T-helper 2 cell treated with Interferon-gamma antibody and Interleukin-4, amounts not matched to agents 5 μg/mL and 100 μg/mL, for 36 hours (primary cell): ENCODE measurements at places on chromosomes 7 and 10.

DNA sequence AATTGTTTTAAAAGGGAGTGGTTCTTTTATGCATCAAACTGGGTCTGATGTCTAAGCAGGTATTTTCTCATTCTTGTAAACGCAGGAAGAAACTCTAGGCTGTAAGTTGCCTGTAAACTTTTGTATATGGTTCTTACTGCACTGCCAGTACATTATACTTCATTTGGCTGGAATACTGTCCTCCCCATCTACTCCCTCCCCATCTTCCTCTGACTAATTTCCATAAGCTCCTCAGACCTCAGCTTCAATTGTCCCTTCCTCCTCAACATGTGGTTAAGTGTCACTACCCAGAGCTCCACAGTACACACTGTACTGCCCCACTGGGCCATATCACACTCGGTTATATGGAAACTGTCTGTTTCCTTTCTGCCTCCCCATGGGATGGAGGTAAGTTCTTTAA, 161.4 kb upstream of the MDFIC start:
- no peaks in the 10 kb centered on the region for H3K27me3 ChIP-seq
- no peaks in the 10 kb centered on the region for H3K4me1 ChIP-seq
- no peaks in the 10 kb centered on the region for H3K36me3 ChIP-seq
- H3K27ac ChIP-seq = no peak overlapping the region
- DNase-seq = no peak
- H3K4me3 ChIP-seq = no peak overlapping the region

GRCh38 chr10:34726862-34727261, 88.2 kb downstream of the PARD3 start:
- peaks cover 2% of the 10 kb centered on the region for H3K27me3 ChIP-seq
- DNase-seq = no peak
- H3K27ac ChIP-seq = no peak overlapping the region
- H3K4me1 ChIP-seq = no peaks in the 10 kb centered on the region
- no peak overlapping the region for H3K4me3 ChIP-seq
- no peaks in the 10 kb centered on the region for H3K36me3 ChIP-seq

DNA sequence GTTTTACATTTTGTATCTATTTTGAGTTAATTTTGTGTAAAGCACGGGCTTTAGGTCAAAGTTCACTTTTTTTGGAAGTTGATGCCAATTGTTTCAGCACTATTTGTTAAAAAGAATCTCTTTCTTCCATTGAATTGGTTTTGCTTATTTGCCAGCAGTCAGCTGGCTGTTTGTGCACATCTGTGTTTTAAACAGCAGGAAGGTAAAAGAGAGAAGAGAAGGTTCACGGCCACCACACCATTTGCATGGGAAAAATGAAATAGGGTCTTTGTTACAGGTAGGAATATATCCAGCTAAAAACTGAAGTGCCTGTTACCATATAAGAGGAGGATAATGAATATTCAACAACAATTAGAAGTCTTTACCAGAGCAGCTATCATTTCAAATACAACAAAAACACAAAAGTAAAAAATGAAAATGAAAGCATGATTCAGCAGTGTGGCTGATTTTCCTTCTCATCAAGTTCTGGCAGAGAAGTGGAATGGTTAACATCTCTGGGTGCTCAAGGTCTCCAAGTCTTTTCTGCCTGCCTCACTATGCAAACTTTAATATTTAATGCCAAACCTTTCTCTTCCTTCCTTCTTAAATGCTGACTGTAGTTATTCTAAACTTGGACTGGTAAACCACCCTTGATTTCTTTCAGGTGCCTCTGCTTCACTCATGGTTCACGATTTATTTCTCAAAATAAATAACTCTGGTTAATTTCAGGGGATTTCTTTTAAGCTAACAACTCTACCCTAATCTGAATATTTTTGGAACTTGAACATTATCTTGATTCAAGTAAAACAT, 841.5 kb downstream of the GRM8 start:
- H3K4me1 ChIP-seq = no peaks in the 10 kb centered on the region
- H3K36me3 ChIP-seq = no peaks in the 10 kb centered on the region
- H3K27me3 ChIP-seq = no peaks in the 10 kb centered on the region
- H3K4me3 ChIP-seq = no peak overlapping the region

- peaks cover 3% of the 10 kb centered on the region for H3K27me3 ChIP-seq
- H3K27ac ChIP-seq = no peak overlapping the region
- H3K36me3 ChIP-seq = no peaks in the 10 kb centered on the region
- no peaks in the 10 kb centered on the region for H3K4me1 ChIP-seq
- no peak for DNase-seq
- H3K4me3 ChIP-seq = no peak overlapping the region
Observed at GRCh38 chr10:117400329-117400728, 25.1 kb upstream of the PDZD8 start.

- no peak for DNase-seq
- H3K27me3 ChIP-seq = no peaks in the 10 kb centered on the region
- no peak overlapping the region for H3K27ac ChIP-seq
- no peaks in the 10 kb centered on the region for H3K36me3 ChIP-seq
Observed at GRCh38 chr10:77251297-77252013, 386.2 kb downstream of the KCNMA1 start.

- H3K27me3 ChIP-seq = peaks cover 56% of the 10 kb centered on the region
- peaks cover 10% of the 10 kb centered on the region for H3K4me1 ChIP-seq
Observed at GRCh38 chr10:93079663-93080349, 6.1 kb downstream of the CYP26A1 start.

DNA sequence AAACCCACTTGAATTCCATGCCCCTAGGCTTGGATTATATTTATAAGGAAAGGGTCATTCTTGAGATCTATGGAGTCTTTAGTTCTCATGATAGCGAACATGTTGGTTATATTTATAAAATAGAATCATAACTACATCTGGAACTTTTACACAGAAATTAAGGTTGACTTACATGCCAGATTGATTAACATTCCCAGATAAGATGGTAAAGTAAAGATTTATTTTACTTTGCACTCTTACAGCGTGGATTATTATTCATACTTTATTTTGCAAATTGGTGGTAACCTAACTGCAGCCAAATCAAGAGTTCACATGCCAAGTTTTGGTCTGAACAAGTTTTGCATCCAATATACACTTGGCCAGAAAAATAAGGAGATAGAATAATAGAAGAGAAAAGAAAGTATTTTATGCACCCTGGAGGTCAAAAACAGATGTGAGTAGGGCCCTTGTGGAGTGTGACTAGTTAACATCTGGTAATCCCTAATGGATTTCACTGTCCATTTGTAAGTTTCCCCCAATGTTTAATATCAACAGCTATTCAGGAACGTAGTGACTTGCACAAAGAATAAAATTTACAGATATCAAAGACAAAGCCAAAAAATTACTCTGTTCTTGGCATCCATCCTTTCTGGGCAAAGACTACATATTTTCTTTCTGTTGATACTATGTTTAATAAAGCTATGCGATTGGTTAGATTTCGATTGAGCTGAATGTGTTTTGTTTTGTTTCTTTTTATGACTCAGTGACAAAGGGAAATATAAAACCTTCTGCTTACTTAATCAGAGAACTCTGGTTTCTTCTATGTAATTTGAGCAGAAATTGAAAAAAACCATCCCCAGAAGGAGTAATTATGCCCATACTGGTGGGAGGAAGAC, 10.1 kb upstream of the TMEM26 start:
- H3K27ac ChIP-seq = no peak overlapping the region
- peaks cover 2% of the 10 kb centered on the region for H3K27me3 ChIP-seq
- DNase-seq = no peak
- no peak overlapping the region for H3K4me3 ChIP-seq
- H3K36me3 ChIP-seq = no peaks in the 10 kb centered on the region

GRCh38 chr7:94907811-94908322, 473 bp downstream of the PPP1R9A start:
- no peak for DNase-seq
- H3K4me1 ChIP-seq = no peaks in the 10 kb centered on the region
- H3K27me3 ChIP-seq = peaks cover 49% of the 10 kb centered on the region
- peak overlapping the region; percentile 7 for H3K4me3 ChIP-seq
- H3K36me3 ChIP-seq = no peaks in the 10 kb centered on the region
- no peak overlapping the region for H3K27ac ChIP-seq

GRCh38 chr7:7732621-7733281, 14.3 kb upstream of the RPA3 start:
- no peaks in the 10 kb centered on the region for H3K36me3 ChIP-seq
- no peak for DNase-seq
- no peak overlapping the region for H3K27ac ChIP-seq
- no peaks in the 10 kb centered on the region for H3K4me1 ChIP-seq

DNA sequence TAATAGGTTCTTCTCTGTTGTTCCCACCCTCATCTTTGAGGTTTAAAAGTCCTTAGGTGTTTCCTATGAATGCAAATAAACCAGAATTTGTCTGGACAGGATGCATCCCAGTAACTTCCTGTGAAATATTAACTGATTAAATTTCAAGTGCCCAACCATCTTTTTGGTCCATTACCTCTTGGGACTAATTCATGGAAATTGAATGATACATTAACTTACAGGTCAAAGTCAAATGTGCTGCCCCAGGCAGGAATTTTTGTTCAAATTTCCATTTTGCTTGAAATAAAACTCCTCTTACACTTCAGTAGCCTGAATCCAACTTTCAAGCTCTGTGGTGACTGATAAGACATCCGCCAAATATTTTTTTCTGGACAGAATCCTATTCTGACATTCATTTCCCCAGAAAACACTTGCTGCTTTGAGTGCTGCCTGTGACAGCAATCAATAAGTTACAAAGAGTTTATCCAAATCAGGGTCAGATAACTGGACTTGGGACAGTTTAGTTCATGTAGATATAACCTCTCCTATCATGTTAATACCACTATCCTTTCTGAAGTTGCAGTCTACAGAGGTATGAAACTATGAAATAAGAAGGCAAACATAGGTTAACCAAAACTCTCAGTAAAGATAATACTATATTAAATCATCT, 383.5 kb downstream of the POM121L12 start:
- H3K27me3 ChIP-seq = no peaks in the 10 kb centered on the region
- no peaks in the 10 kb centered on the region for H3K4me1 ChIP-seq
- H3K27ac ChIP-seq = no peak overlapping the region
- DNase-seq = no peak

DNA sequence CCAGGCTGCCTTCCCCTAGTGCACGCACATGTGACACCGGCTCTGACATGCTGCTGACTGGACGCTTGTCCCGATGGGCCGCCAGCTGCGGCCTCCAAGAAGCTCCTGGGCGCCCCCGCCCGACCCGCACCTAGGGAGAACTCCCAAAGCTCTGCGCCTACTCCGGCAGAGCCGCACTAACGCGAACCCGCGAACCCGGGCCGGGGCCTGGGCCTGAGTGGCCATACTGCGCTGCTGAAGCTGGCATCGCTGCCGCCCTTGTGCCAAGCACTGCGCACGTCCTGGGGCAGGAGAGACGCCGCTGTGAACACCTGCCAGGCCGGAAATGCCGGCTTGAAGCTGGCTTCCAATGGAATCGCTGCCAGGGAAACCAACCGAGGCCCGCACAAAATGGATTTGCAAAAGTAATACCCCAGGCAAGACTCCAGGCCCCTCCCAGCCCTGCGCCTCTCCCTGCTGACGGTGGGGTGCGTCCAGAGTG, 85.1 kb downstream of the WASHC2A start:
- H3K4me3 ChIP-seq = no peak overlapping the region
- H3K27me3 ChIP-seq = peaks cover 17% of the 10 kb centered on the region
- DNase-seq = no peak
- H3K4me1 ChIP-seq = no peaks in the 10 kb centered on the region
- no peak overlapping the region for H3K27ac ChIP-seq

DNA sequence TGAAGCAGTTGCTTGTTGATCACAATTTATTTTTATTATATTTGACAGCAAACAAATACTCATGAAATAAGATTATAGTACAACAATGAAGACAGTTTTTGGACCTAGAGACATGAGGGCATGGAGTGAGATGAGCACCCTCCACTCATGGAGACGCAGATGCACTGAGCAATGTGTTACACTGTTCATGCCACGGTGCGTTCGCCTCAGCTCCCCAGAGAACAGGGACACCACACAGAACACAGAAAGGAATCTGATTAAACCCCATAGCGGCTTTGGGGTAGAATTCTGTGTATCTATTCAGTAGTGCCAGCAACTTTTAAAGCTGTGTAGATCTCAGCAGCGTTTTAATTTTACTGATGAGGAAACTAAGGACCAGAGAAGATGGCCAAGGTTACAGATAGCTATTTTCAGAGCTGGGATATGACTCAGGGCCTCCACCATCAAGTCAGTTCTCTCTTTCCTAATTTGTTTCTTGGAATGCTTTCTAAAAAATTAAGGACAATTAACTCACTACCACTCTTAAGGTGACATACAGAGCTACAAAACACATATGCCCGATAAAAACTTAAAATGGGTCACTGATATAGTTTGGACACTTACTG, 33.6 kb downstream of the FAM25A start:
- no peak for DNase-seq
- H3K27me3 ChIP-seq = no peaks in the 10 kb centered on the region
- H3K27ac ChIP-seq = no peak overlapping the region
- peaks cover 31% of the 10 kb centered on the region for H3K36me3 ChIP-seq
- H3K4me3 ChIP-seq = no peak overlapping the region
- H3K4me1 ChIP-seq = no peaks in the 10 kb centered on the region

GRCh38 chr10:10923029-10923651, 94.5 kb upstream of the CELF2 start:
- no peaks in the 10 kb centered on the region for H3K4me1 ChIP-seq
- no peak for DNase-seq
- no peaks in the 10 kb centered on the region for H3K36me3 ChIP-seq
- no peak overlapping the region for H3K4me3 ChIP-seq
- peaks cover 5% of the 10 kb centered on the region for H3K27me3 ChIP-seq
